ENCODE measurements at places on chromosomes 13 and 19.

DNA sequence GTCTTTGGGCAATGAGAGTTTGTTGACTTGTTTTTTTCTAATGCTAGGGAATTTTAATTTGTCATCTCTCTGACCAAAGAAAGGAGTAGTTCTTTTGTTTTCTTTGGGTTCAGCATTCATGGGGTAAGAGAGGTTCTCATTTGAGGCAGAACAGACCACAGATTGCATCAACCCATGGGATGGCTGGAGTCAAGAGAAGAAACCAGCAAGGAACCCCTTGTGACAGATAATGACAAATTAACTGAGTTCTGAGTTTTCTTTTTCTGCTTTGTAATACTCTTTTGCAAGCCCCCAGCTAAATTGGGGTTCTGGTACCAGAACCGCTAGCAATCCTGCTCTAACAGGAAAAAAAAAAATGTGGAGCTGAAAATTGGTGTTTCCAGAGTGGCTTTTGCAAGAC is 864.1 kb downstream of the DIAPH3 start:
- DNase-seq = no peak

- no peak for DNase-seq
Observed at GRCh38 chr13:93730780-93731179, 504.2 kb downstream of the GPC6 start.

- DNase-seq = no peak
Observed at GRCh38 chr13:32150794-32151193, 119.2 kb downstream of the FRY start.

GRCh38 chr19:10760273-10760944 is 42.5 kb downstream of the DNM2 start:
- DNase-seq = no peak

DNA sequence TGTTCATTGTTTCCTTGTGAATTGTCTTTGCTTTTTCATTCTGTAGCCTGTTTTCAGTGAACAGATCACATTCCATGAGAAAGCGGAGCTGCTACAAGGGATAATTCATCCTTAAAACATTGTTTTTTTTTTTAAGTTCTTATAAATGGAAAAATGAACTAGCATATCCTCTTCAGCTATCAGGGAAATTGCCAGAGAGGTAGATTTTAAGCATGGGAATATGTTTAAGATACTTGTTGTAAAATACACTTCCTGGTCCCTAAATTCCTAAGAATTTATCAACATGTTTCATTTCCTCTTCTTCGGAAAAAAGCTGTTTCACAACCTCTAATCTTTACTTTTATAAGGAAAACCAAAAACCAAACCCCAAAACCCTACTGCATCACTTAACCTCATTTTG is 238.0 kb downstream of the POSTN start:
- DNase-seq = no peak

DNA sequence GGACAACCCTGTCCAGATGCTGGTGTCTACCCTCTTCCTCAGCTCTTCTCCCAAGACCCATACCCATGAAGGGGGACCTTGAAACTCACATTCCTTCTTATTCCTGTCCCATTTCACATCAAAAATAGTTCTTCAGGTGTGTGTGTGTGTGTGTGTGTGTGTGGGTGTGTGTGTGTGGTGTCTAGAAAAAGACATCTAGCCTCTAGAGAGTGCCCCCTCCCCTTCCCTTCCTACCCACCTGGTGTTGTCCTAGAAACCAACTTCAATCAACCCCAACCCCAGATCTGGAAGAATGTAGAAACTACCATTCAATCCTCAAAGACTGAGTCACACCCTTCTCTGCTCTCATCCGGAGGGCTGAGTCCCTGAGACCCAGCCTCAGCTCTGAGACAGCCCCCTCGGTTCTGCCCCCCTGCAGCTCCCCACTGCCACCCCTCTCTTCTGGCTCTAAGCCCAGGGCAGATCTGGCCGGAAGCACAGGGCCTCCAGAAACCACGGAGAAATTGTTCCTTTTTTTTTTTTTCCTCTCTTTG is 3.5 kb downstream of the KCNN4 start:
- DNase-seq = no peak

GRCh38 chr13:43686557-43686956 is 100.2 kb downstream of the ENOX1 start:
- no peak for DNase-seq

DNA sequence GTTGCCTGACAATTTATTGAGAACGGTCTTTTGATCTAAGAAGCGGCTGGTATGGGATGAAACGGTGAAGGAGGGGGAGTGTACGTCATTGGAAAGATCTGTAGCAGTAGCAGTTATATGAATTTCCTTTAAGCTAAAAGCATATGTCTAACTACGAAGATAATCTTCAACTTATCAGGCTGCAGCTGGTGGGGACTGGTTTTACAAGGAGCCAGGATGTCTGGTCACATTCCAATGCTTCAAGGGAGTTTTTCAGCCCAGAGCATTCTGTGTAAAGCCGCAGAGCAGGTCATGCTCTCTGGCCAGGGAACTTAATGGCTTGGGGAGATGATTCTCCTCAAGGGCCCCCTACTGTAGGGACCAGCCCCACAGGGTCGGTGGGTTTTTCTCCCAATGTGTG is 29.2 kb downstream of the CLEC4M start:
- DNase-seq = no peak

DNA sequence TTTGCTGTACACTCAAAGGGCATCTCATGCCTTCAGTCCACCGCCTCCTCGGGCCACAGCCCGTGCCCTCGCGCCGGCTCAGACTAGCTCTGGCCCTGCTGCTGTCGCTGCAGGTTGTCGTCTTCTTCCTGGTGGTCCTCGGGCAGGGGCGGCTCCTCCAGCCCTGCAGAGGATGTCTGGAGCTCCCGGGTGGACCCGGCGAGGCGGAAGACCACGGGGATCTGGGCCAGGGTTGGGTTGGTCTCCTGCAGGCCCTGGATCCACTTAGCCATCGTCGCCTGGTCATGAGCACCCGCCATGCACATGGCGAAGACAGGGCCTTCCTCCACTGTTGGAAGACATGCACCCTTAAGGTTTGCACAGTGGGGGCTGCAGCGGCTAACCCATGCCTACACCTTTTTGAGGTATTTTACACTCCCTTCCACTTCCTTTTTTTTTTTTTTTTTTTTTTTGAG is 489 bp upstream of the ZNF653 start:
- DNase-seq = no peak

- no peak for DNase-seq
Observed at GRCh38 chr13:19991531-19991930, 33.0 kb downstream of the ZMYM2 start.

GRCh38 chr13:45229172-45229571 is 28.3 kb upstream of the KCTD4 start:
- DNase-seq = no peak

Data from stimulated activated CD8-positive, alpha-beta memory T cell treated with anti-CD3 and anti-CD28 coated beads, Interleukin-15, amount 100 ng/mL, for 24 hours (primary cell).